ENCODE measurements at places on chromosomes 2 and 18.

DNA sequence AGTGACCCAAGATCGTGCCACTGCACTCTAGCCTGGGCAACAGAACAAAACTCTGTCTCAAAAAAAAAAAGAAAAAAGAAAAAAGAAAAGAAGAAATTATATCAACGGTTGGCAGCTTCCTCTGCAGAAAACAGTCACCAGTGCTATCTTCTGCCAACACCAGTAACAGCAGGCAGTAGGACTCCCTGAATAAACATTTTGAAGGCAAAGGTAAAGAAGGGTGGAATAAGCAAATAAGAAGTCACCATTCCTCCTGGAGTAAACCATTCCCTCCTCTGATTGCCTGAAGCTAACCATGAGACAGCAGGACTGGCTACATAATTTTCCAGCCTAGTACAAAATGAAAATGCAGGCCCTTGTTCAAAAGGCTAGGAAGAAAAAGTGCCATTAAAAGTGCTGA is 9.0 kb upstream of the RNF103 start:
- DNase-seq, result no peak

- no peak for DNase-seq
Measured at GRCh38 chr2:181158427-181158826, 178.0 kb downstream of the UBE2E3 start.

DNA sequence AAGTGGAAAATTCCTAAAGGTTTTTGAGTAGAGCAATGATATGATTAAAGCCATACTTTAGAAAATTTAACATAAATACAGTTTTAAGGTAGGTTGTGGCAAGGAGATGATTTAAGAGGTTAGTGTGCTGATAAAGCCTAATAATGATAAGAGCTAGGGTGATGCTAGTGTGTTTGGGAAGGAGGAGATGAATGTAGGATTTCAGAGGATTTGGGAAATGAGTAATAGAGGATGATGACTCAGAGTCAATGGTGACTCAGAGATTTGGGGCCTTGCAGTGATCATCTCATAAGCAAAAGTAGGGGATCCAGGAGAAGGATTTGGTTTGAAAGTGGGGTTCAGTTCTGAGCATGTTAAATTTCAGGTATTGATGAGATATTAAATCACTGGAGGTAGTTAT is 23.3 kb downstream of the STAMBP start:
- no peak for DNase-seq

DNA sequence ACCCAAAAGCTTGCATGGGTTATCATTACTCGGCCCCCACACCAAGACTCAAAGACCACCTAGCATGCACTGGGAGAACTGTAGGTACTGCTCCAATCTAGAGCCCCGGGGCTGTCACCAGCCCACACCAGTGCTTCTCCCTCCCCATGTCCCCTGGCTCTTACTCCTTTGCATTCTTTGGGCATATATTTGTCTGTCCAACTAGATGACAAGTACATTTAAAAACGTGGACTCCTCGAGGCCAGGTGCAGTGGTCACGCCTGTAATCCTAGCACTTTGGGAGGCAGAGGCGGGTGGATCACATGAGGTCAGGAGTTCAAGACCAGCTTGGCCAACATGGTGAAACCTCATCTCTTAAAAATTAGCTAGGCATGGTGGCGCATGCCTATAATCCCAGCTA is 7.8 kb downstream of the AFG3L2 start:
- no peak for DNase-seq

DNA sequence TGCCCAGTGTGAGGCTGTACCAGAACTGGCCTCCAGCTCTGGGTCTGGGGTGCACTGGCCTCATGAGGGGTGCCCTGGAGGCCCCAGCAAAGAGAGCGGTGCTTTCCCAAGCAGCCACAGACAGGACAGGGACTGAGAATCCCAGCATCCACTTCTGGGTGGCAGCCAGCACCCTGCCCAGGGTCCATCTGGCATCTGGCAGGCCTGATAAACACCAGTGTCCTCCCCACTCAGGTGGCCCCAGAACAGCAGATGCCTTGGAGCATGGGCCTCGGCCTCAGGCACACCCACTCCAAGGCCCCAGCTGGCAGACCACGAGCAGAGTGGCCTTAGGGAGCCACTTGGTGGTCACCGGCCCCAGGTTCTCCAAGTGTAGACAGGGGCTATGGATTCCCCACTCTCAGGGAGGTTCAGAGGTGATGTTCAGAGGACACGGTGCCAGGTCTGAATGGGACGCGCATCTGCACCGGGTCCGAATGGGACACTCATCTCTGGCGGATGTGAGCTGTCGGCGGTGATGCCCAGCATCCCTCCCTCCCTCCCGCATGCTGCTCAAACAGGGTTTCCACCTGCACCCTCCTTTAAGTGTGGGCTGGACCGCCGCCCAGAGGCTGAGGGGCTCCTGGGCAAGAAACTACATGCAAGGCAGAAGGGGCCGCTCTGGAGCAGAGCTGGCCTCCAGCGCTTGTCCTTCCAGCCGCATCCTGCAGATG is 82.2 kb upstream of the GPC1 start:
- DNase-seq, result no peak

DNA sequence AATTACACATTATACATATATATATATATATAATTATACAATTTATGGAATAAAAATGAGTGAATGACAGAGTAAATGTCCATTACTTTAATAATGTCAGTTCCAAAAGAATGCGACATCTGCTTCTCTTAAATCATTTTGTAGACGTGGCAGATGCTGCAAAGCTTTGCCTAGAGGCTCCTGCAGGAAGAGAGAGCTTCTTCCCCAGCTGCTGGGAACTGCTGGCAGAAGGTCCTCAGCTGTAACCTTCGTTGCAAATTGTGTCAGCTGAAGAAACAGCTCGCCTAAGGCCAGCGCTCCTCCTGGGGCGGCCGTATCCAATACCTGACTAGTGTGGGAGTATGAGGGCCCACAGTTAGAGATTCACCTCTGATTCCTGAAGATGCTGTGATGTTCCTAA is 9.6 kb upstream of the THNSL2 start:
- DNase-seq, result no peak

GRCh38 chr2:23169896-23170295 is 215.1 kb upstream of the KLHL29 start:
- DNase-seq, result no peak

GRCh38 chr2:109242210-109242653 is 113.2 kb downstream of the SH3RF3 start:
- no peak for DNase-seq

DNA sequence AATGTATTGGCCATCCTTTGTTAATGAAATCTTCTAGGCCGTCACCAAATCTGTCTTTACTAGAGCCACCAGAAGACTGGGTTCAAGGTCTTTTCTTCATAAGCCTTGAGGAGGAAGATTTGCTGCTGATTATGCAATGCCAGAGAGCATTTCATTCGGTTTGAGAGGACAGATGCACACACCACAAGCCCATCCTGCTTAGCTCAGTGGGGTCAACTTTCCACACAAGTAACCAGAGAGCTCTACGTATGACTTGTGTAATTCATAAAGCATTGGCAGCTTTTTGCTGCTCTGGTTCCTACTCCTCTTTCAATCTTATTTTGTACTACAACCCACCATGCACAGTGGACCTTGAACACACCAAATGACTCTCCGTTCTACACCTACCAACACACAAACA is 106.9 kb downstream of the OSR1 start:
- DNase-seq, result no peak

DNA sequence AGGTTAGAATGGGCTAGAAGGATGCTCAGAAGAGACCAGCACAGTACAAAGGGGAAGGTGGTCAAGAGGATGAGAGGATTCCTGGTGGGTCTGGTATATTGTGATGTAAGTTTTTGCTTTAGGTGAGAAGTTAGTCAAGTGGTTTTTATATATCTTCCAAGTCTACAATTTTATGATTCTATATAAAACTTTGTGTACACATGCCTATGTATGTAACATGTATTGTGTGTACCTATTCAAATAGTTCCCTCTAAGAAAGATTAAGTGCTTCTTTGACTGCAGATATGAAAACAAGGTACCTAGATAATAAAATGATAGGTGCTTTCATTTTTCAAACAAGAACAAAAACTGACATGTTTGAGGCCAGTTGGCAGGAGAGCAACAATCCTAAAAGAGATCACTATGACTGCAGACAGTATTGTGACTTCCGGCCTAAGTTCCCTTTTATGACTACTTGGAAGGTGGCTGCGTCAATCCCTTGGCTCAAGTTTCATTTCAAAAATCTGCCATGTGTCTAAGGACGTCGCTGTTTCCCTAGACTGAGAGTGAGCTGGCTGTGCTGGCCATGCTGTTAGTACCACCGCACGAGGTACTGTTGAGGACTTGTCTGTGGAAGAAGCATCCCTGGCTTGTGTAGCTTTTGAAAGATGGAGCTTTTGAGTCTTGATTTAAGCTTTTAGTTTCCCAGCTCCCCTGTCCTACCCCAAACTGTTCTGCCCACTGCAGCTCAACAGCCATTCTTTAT is 123.1 kb downstream of the PRPF40A start:
- DNase-seq, result no peak

- no peak for DNase-seq
Measured at GRCh38 chr2:58688813-58689212, 447.7 kb upstream of the FANCL start.

DNA sequence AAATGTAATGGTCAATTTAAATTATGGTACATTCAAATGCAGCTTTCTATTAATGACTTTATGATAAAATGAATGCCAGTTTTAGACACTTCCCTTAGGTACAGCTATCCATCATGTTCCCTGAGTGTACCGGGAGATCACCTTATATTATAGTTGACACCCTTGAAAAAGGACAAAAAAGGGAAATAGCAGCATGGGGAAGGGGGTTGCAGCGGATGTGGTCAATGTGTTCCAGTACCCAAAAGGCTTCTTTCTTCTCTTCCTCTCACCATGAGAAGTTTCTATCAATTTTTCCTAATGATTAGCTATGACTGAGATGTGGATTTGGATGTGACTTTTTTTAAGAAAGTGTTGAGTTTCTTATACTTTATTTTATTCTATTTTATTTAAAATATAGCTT is 154.4 kb downstream of the CCDC85A start:
- no peak for DNase-seq

DNA sequence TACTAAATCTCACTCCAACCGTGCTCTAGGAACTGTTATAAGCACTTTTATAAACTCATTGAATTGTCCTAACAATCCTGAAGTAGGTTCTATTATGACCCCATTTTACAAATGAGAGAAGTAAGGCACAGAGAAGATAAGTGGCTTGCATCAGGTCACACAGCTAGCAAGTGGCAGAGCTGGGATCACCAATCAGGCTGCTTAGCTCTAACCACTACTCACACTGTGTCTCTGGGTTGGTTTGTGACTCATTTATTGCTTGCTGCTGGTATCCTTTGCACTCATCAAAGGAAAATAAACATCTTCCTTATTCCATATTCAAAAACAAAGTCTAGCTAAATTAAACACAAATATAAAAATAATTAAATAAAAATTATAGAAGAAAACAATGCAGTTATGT is 42.5 kb upstream of the IL1R2 start:
- no peak for DNase-seq

GRCh38 chr18:48801728-48802542 is 148.8 kb downstream of the SMAD7 start:
- no peak for DNase-seq

GRCh38 chr2:84989422-84989821 is 18.5 kb downstream of the KCMF1 start:
- DNase-seq, result no peak

DNA sequence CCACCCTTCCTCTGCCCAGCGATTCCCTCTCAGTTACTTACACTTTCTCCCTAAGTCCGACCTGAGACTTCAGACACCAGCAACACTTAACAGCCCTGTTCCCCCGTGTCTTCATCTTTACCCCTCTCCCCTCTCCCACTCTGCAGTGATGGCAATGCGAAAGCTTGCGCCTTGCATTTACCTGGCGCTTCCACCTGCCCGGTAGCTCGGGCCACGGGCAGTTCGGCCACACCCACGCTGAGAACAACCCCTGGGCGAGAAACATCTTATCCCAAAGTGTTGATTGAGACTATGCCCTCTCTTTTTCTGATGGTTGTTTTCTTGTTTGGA is 558 bp downstream of the DNAJC10 start:
- peak; percentile 2 for DNase-seq

- no peak for DNase-seq
Measured at GRCh38 chr2:75088791-75089190, 110.5 kb downstream of the TACR1 start.

GRCh38 chr18:415617-416612 is 84.6 kb downstream of the COLEC12 start:
- DNase-seq, result no peak
